ENCODE measurements at places on chromosomes 7 and 10.

GRCh38 chr7:87715545-87715944 lies 87.3 kb downstream of the RUNDC3B start:
- DNase-seq: no peak

GRCh38 chr10:110286841-110287240 lies 17.9 kb downstream of the SMNDC1 start:
- DNase-seq: no peak

DNA sequence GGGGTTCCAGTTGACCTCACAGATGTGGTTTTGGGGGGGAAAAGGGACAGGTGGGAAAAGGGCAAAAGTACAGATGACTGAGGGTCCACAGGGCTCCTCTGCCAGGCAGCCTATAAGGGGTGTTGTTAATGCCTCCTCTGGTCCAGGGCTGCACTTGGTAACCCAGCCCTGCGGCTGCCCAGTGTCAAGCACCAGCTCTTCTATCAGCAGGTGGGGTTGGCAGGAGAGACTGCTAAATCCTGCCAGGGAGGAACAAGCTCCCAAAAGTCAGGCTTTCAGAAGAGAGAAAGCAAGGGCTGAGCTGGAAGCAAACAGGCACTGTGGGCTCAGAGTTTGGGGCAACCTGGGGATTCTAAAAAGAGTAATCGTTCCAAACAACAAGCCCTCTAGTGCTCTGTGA lies 39.1 kb downstream of the LRRC20 start:
- DNase-seq: no peak

- no peak for DNase-seq
Measured at GRCh38 chr7:102967798-102968197, 55.0 kb downstream of the LRRC17 start.

GRCh38 chr10:24269476-24269875 lies 60.5 kb downstream of the KIAA1217 start:
- DNase-seq: no peak

GRCh38 chr10:13649844-13650520 lies 63.2 kb downstream of the PRPF18 start:
- no peak for DNase-seq

DNA sequence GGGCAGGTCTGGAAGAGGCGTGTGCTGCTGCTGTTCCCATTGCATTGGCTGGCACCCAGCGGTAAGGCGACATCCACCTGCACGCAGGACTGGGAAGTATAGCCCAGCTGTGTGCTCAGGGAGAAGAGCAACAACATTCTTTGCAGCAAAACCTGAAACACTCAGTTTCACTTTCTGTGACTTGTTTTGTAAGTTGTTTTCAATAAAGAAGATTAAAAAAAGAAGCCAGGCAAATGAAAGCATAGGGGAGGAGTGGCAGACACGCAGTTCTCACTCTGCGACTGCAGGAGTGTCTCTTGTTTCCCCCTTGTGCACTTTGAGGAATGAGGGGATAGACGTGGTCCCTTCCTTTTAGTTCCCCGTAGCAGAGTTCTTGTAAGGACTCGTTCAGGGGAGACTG lies 5.8 kb downstream of the FBH1 start:
- no peak for DNase-seq

GRCh38 chr7:158603773-158604755 lies 16.4 kb upstream of the PTPRN2 start:
- no peak for DNase-seq

- no peak for DNase-seq
Measured at GRCh38 chr10:131792809-131793208, 108.0 kb upstream of the PPP2R2D start.

DNA sequence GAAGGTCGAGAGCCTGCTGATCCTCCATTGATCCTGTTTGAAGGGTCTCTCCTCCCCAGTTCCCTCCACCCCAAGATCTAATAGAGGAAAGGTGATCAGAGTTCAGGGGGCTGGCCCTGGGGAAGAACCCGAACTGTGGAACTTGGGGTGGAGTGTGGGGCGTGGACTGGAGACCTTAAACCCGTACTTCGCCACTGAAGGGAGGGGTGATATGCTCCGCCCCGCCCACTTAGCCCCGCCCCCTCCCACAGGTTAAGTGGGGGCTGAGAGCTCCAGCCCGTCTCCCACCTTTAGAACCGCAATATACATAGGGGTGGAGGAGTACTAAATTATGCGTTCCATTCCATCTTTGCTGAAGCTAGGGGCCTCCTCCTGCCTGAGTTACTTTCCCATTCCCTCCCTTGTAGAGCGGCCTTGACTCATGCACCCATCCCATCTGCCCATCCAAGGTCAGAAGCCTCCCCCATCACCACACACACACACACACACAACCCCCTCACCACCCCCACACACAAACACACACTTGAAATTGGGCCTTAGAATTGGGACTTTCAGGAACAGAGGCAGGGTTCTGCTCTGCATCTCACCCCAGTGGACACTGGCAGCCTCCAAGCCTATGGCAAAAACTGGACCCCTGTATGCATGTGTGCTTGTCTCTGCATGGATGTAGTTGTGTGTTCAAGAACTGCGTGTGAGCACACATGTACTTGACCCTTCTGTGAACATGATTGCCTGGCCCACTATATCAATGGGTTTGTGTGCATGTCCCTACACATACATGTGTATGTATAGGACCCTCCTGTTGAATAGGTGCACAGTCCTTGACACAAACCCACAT lies 991 bp downstream of the SEMA4G start:
- DNase-seq: peak; percentile 95

- DNase-seq: no peak
Measured at GRCh38 chr10:17200001-17200911, 1.2 kb downstream of the TRDMT1 start.

GRCh38 chr7:78176171-78176570 lies 377.6 kb downstream of the PHTF2 start:
- no peak for DNase-seq

GRCh38 chr7:152144557-152145245 lies 119.2 kb downstream of the GALNT11 start:
- DNase-seq: no peak

GRCh38 chr10:117720931-117721835 lies 178.6 kb downstream of the EMX2 start:
- no peak for DNase-seq

- DNase-seq: no peak
Measured at GRCh38 chr7:28472332-28472731, 60.0 kb downstream of the CREB5 start.

GRCh38 chr7:3649678-3650440 lies 348.8 kb downstream of the SDK1 start:
- no peak for DNase-seq

- DNase-seq: no peak
Measured at GRCh38 chr10:132663666-132664365, 122.1 kb downstream of the NKX6-2 start.

DNA sequence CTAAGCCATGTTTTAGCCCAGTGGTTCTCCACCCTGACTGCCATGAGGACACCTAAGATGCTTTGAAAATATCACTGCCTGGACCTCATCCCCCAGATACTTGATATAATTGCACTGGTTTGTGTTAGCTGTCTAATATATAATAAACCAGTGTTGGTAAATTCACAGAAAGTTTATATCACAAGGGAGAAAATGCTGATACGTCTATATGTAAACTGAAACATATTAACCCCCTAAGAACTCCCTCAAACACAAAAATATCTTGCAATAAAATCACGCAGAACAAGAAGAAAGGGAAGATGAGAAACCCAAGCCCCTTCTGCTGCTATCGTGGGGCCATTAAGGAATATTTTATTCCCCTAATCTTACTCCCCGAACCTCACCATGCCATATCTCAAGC lies 8.2 kb downstream of the IMMP2L start:
- no peak for DNase-seq

- DNase-seq: no peak
Measured at GRCh38 chr7:104898434-104898833, 115.6 kb upstream of the KMT2E start.

DNA sequence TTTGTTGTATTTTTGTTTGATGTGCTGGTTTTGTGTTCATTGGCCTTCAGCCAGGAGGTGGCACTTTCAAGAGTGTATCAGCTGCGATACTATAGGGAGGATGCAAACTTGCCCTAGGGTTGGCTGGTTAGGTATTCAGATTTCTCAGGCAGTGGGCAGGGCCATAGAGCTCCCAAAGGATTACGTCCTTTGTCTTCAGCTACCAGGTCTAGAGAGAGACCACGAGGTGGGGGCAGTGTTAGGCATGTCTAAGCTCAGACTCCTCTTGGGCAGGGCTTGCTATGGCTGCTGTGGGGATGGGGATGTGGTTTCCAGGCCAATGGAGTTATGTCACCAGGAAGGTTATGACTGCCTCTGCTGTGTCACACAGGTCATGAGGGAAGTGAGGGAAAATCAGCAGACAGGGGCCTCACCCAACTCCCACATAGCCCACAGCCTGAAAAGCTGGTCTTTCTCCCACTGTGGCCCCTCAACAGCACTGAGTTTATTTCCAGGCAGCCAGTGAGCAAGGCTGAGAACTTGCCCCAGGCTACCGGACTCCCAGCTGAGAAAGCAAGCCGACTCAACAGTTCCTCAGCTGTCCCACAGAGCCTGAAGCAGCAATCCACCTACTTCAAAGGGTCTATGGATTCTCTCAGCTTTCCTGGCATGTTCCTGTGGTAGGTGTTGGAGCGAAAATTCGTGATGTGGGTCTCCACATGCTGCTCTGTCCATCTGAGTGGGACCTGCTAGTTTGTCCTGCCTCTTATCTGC lies 227.4 kb upstream of the COBL start:
- no peak for DNase-seq

DNA sequence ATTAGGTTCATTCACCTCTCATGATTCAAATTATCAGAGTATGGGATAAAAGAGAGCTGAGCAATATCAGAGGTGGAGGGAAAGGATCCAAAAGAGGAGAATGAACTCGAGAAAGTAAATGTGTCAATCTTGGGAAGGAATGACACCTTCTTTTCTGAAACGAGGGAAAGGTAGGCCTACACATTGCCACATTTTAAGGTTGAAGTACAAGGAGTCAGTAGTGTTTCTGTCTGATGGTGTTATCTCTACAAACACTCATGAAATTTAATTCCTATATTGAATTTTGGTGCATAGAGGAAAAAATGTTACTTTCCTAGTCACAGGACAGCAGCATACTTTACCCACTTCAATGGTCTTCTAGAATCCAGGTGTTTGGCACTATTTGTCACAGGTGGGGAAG lies 90.2 kb downstream of the DNAJB9 start:
- DNase-seq: no peak

GRCh38 chr10:55740110-55740509 lies 620.9 kb downstream of the ZWINT start:
- no peak for DNase-seq

DNA sequence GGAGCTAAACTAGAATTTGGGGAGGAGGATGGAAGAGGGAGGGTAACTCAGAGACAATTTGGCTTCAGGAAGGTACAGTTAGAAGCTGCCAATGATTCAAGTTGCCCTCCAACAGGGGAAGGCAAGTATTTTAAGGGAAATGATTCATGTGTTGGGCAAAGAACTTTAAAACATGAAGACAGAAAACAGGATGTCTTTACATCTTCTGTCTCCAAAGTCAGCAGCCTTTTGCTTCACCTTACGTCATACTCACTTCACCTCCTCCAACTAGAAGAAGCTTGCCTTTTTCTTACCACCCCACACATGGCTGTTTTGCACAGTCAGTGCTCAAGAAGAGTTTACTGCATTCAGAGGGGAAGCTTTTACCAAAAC lies 36.1 kb downstream of the PPP1R3C start:
- DNase-seq: no peak

- DNase-seq: no peak
Measured at GRCh38 chr10:23345861-23346260, 1.3 kb upstream of the C10orf67 start.

- no peak for DNase-seq
Measured at GRCh38 chr7:12747687-12748306, 60.4 kb downstream of the ARL4A start.

DNA sequence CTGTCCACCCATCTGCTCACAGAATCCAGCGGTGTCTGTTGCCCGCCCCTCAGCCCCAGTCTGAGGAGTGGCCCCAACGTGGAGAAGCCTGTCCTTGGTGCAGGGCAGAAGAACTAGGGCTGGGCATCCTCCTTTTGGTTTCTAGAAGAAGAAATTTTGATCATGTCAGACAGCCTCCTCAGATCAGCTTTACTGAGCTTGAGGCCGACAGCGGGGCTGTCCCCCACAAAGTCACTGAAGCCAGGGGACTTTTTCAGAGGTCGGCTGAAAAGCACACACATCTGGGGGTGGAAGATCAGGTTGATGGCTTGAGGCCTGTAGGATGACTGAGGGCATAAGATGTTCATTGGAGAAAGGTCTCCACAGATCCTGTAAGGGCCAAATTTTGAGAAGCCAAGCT lies 767.9 kb downstream of the GRID1 start:
- no peak for DNase-seq

All from colonic mucosa (tissue), 4 donors.